ENCODE measurements at places on chromosomes 1 and 21. TPM values are rescaled to one million over a fixed set of nuclear protein-coding genes. Genes with fewer than 3 reads are reported as not detected.

- H3K27me3 ChIP-seq: no peaks in the 10 kb centered on the region
- peaks cover 21% of the 10 kb centered on the region for H3K36me3 ChIP-seq
- H3K27ac ChIP-seq: no peak overlapping the region
- no peak for DNase-seq
Measured at GRCh38 chr1:54611621-54612020, 11.7 kb downstream of the FAM151A start.

Gene SELP
- 3.6 TPM for total RNA-seq

GRCh38 chr1:184635347-184635979 is 119.2 kb downstream of the EDEM3 start:
- H3K4me1 ChIP-seq: peaks cover 33% of the 10 kb centered on the region
- H3K27ac ChIP-seq: no peak overlapping the region
- no peak overlapping the region for H3K4me3 ChIP-seq
- H3K27me3 ChIP-seq: no peaks in the 10 kb centered on the region

Gene COG2
- 48.1 TPM for total RNA-seq

GRCh38 chr1:54324251-54325140 is 81.7 kb downstream of the SSBP3 start:
- H3K36me3 ChIP-seq: no peaks in the 10 kb centered on the region
- DNase-seq: no peak
- H3K4me1 ChIP-seq: peaks cover 27% of the 10 kb centered on the region
- H3K27me3 ChIP-seq: no peaks in the 10 kb centered on the region
- H3K4me3 ChIP-seq: no peak overlapping the region

DNA sequence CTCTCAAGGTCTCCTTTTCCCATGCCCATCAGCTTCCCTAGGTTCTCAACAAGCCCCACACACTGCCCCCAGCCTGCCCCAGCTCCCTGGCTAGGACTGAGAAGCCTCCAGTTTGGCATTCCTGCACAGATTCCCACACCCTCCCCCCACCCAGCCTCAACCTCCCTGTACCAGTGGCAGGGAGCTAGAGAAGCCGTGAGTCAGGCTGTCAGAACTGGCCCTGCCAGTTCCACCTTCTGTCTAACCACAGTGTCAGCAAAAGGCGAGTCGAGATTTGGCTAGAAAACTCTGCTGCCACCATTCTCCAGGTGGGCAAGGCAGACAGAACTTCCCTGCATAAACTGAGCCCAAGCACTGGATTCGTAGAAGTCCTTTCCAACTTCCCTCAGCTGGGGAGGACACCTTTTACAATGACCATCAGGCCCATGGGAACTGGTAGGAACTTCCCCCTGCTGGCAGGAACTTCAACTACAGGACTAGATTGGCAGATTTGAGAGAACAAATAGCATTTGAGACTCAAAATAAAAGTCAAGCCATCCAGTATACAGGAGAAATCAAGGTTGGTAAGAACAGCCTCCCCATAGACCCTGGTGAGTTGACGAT is 31.0 kb downstream of the TNNT2 start:
- no peaks in the 10 kb centered on the region for H3K36me3 ChIP-seq
- H3K4me1 ChIP-seq: no peaks in the 10 kb centered on the region
- no peaks in the 10 kb centered on the region for H3K27me3 ChIP-seq
- H3K4me3 ChIP-seq: no peak overlapping the region
- H3K27ac ChIP-seq: no peak overlapping the region

DNA sequence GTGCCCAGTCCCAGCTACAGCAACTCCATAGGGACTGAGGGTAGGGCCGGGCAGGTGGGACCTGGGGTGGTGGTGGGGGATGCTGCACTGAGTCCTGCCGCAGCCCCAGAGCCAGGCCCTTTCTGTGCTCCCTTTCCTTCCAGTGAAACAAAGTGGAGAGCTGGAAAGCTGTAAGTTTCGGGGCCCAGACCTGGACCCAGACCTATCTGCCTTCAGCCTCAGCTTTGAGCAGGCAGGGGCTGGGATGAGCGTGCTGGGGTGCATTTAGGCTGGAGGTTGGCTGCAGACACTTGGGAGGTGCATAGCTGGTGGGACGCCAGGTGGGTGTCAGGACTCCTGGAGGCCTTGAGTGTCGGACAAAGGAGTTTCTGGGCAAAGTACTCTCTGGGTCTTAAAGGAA is 92.7 kb upstream of the C1orf174 start:
- no peak overlapping the region for H3K27ac ChIP-seq
- no peak overlapping the region for H3K4me3 ChIP-seq
- no peaks in the 10 kb centered on the region for H3K36me3 ChIP-seq
- no peaks in the 10 kb centered on the region for H3K27me3 ChIP-seq
- no peaks in the 10 kb centered on the region for H3K4me1 ChIP-seq

GRCh38 chr1:21284206-21285054 is 5.8 kb downstream of the ECE1 start:
- peak; percentile 84 for DNase-seq
- H3K4me3 ChIP-seq: no peak overlapping the region
- peaks cover 18% of the 10 kb centered on the region for H3K4me1 ChIP-seq
- no peaks in the 10 kb centered on the region for H3K27me3 ChIP-seq
- H3K36me3 ChIP-seq: no peaks in the 10 kb centered on the region
- peak overlapping the region; percentile 79 for H3K27ac ChIP-seq

Data from thyroid gland (tissue), 4 donors.